Stimulated activated CD4-positive, alpha-beta T cell treated with anti-CD3 and anti-CD28 coated beads, Interleukin-12 subunit alpha, Interleukin-12 subunit beta, amount 100 ng/mL, for 24 hours (primary cell): ENCODE measurements at places on chromosomes 4 and X.

DNA sequence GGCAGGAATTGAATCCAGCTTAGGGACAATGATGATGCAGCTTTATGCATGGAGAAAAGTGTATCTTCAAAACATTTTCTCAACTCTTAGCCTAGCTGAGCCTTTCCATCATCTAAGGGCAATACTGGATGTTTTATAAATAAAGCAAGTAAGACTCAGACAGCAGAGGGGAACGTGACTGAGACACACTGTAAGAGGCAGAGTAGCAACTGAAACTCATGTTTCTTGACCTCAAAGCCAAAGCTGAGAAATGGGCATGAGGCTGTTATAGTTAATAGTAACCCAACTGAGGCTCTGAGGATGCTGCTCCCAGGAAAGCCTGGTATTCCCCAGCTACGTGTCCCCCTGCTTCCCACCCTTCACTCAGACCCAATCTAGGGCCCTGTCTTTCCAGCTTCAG lies 44.6 kb downstream of the ARHGEF9 start:
- no peak for DNase-seq

DNA sequence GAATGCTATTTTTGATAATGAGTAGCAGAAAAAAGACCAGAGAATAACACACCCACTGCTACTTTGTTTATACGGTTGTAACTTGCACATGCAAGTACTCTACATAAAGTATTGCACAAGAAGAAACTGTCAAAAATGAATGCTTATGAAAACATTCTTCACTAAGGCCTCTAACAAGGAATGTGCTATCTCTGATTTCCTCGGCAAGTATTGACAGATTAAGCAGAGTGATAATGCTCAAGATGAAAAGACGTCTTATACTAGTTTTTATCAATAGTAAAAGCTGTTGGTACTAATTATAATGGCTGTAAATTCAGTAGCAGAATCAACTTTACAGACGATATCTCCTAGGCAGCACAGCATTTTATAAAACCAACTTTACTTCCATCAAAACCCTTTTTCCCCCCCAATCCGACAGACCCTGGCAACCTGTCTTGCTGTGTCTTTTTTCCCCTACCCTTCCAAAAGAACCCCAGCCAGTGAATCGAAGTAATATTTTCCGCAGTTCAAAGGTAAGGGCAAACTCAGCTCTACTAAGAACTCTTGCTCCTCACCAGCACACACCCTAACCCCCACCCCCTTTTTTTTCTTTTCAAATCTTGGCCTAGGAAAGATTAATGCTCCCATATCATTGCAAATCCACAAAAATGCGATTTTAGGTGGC lies 1.5 kb downstream of the FRYL start:
- no peak for DNase-seq

- DNase-seq = no peak
These were observed 848 bp upstream of the KCND1 start for GRCh38 chrX:48972220-48973164.

- DNase-seq = no peak
These were observed 214.0 kb upstream of the WDFY3 start for GRCh38 chr4:85180533-85180932.

DNA sequence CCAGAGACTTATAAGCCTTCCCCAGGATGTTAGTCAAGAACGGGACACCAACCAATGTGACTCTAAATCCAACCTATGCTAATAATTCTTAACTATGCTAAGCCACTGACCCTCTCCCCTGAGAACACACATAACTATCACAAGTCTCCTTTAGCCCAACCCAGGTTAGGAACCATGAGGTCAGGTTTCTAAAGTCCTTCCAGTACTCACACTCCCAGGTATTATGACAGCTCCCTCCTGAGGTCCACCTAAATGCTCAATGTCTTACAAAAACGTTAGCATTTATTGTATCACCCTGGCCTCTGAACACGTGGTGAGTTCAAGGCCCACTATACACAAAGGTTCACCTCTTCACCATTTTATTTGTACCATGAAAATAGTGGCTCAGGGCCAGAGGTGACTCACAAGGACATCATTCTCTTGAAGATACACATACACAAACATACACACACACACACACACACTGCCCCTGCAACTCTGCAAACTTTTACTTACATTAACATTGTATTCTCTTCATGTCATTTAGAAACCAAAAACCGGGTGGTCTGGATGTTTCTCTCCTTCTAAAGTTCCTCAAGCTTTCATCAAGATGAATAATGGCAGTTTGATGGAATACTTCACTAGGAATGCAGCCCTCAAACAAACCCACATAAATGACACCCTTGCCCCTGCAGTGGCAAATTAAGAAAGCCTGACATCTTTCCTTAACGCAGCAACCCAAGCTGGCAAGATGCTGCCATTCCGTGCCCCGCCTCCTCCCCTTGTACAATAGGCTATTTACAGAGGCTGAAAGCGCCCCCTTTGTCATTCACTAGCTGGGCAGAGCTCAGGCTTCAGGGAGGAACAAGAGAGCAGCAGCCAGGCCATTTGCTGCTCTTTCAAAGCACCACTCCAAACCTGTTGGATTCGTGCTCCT lies 17.7 kb downstream of the ACSL1 start:
- no peak for DNase-seq
